NCI-H1930 (cell line): ENCODE measurements at places on chromosomes 5 and 9.

GRCh38 chr5:134584662-134585061 lies 48.0 kb downstream of the SAR1B start:
- DNase-seq, result no peak

DNA sequence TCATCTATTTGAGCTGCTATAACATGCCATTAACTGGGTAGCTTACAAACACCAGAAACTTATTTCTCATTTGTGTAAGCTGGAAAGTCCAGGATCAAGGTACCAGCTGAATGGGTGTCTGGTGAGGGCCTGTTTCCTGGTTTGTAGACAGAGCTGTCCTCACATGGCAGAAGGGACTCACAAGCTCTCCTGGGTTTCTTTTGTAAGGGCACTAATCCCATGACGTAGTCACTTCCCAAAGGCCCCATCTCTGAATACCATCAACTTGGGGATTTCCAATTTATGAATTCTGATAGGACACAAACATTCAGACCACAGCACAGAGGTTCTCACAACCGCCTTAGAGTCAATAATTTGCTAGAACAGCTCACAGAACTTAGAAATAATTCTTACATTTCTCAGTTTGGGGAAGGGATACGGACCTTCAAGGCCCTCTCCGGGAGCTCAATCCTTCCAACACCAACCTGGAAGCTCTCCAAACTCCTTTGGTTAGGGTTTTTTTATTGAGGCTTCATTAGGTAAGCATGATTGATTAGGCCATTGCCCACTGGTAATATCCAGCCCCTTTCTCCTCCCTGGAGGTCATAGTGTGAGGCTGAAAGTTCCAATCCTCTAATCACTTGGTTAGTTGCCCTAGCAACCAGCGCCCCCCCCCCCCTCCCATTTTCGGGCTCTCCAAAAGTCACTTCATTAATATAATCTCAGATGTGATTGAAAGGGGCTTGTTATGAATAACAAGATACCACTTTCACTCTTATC lies 7.6 kb upstream of the DNAJA1 start:
- DNase-seq, result no peak

DNA sequence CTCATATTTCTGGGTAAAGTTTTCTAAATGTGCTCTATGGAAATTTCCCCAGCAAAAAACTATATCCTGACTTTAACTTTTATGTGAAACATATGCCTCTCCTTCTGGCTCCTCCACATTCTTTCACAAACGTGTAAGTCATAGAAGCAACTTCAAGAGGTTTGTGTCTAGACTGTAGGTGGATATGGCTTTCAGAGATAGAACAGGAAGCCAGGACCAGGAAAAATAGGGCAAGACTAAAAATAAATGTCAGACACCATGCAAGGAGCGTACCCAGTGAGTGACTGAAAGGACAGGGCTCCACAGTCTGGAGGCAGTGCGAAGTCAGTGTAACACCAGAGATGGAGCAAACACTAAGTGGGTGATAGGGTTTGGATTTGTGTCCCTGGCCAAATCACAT lies 240.7 kb downstream of the COX7C start:
- DNase-seq, result no peak

DNA sequence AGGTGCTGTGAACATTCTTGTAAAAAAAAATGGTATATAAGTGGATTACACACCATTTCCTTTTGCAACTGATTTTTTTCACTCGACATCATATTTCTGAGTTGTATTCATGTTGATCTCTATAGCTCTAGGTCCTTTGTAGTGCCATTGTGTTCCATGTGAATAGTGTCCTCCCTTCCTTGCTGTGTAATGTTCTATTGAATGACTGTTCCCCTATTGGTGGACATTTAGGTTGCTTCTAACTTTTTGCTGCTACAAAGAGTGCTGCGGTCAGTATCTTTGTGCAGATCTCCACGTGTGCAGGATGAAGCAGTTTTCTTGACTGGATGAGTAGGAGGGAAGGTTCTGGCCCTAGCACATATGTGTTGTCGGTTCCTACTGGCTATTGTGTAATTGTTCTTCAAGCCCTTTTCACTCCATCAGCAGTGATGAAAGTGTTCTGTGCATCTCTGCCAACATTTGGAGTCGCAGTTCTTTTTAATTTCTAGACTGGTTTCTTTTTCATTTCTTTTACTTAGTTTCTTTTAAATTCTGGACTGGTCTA lies 20.2 kb downstream of the DAB2IP start:
- no peak for DNase-seq

DNA sequence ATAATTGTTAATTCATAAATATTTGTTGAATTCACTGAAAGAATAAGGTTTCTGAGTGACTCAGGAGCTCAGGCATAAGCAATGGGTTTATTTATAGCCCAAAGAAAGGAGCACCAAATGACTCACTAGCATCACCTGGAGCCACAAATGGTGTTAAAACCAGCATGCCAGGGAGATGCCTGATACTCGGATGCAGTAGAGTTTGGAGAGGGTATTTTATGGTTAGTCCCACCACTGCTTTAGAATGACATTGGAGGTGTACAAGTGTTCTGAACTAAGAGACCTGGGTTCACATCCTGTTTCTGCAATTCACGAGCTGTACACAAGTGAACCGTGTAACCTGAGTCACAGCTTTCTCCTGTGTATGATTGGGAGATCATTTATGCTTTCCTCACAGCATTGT lies 25.2 kb downstream of the CCL28 start:
- DNase-seq, result no peak

DNA sequence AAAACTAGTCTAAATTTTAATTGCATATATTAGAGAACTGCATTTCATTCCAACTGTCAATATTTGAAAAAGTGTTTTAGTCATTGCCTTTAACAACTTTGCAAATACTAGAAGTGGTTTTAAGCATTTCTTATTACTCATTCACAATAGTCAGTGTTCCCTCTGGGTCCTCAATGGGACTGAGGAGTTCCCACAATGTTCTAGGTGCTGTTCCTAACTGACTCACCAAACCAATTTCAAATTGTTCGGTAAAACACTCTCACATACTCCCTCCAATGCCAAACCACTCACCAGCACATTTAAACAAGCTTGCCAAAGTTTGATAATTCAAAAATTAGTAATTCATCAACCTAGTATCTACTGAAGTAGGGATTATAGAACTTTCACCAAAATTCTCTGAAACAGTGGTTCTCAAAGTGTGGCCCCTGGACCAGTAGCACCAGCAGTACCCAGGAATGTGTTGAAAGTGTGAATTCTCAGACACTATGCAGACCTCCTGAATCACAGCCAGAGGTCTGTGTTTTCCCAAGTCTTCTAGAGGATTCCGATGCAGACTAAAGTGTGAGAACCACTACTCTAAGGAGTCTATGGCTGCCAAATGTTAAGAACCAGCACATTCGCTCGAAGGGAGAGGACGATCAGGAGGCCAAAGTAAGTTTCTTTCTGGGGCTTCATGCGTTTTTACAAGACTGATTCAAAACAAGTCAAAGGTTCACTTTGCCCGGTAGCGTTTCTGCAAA lies 72.8 kb downstream of the APBA1 start:
- no peak for DNase-seq

DNA sequence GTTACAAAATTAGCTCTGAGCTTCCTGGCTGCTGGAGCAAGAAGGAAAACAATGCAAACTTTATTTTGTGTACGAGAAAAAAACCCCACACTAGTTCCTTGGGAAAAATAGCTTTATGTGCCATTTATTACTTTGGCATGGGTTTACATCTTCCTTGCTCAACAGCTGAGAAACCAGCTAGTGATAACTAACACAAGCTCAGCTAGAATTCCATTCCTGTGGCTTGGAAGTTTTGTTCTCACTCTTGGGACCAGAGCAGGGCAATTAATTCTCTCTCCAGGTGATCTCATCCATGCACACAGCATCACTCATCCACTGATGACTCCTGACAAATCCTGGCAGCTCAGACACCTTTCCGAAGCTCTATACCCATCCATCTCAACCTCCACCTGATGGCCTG lies 104.1 kb downstream of the CRB2 start:
- DNase-seq, result no peak

GRCh38 chr5:170265522-170265921 lies 32.1 kb downstream of the LCP2 start:
- DNase-seq, result no peak
